ENCODE measurements at places on chromosomes 7 and 10. TPM values are rescaled to one million over a fixed set of nuclear protein-coding genes. Genes with fewer than 3 reads are reported as not detected.

IGFBP1 gene
- not detected for total RNA-seq

TSPAN14 gene
- total RNA-seq: 118 TPM

NPSR1 gene
- total RNA-seq: not detected

BTBD16 gene
- not detected for total RNA-seq

CTAGE4 gene
- total RNA-seq: 2.3 TPM

VPS37D gene
- not detected for total RNA-seq

GPR146 gene
- 13.8 TPM for total RNA-seq

NKX1-2 gene
- total RNA-seq: not detected

NHLRC2 gene
- 25.4 TPM for total RNA-seq

ANK3 gene
- total RNA-seq: 14.7 TPM

ARHGEF5 gene
- 11.9 TPM for total RNA-seq

FEZF1 gene
- not detected for total RNA-seq

SRGN gene
- 215 TPM for total RNA-seq

MDFIC gene
- 90.1 TPM for total RNA-seq

CYP17A1 gene
- total RNA-seq: not detected

ING3 gene
- total RNA-seq: 25.9 TPM

SUN3 gene
- total RNA-seq: not detected
